Activated CD4-positive, alpha-beta T cell treated with anti-CD3 and anti-CD28 coated beads for 24 hours (primary cell): ENCODE measurements at places on chromosomes 7 and 10.

- DNase-seq: peak; percentile 64
Observed at GRCh38 chr7:149662591-149663095, 110.7 kb downstream of the ZNF467 start.

DNA sequence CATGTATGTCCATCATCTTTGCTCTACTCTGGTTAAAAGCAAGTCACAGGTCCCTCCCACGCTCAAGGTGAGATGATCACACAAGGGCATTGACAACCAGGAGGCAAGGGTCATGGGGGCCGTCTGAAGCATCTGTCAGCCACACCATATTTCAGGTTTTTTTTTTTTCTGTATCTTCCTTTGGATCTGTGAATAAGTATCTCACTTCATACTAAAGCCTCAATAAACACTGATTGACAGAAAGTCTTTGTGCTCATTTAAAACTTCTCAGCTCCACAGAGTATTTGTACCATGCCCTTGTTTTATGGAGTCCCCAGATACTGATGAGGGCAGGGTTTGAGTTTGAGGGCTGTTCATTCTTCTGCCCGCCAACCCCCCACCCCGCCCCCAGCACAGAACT, 45.0 kb downstream of the AUTS2 start:
- no peak for DNase-seq

- DNase-seq: no peak
Observed at GRCh38 chr10:52011118-52011517, 303.0 kb upstream of the DKK1 start.

DNA sequence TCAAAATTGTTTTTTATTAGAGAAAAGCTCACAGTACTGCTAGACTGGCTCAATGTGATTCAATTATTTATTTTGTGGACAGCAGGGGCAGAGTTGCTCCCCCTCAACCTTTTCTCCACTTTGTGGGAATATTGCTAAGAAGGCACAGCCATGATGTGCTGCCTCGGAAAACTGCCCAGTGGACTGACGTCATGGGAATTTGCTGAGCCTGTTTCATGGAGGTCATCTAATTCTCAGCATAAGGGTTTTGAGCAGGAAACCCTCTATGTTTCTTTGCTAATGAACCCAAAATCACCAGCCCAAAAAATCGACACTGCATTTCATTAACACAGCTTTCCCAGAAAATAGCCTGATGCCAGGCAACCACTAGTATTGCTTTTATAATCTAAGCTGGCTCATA, 228.8 kb upstream of the FAM3C start:
- no peak for DNase-seq

DNA sequence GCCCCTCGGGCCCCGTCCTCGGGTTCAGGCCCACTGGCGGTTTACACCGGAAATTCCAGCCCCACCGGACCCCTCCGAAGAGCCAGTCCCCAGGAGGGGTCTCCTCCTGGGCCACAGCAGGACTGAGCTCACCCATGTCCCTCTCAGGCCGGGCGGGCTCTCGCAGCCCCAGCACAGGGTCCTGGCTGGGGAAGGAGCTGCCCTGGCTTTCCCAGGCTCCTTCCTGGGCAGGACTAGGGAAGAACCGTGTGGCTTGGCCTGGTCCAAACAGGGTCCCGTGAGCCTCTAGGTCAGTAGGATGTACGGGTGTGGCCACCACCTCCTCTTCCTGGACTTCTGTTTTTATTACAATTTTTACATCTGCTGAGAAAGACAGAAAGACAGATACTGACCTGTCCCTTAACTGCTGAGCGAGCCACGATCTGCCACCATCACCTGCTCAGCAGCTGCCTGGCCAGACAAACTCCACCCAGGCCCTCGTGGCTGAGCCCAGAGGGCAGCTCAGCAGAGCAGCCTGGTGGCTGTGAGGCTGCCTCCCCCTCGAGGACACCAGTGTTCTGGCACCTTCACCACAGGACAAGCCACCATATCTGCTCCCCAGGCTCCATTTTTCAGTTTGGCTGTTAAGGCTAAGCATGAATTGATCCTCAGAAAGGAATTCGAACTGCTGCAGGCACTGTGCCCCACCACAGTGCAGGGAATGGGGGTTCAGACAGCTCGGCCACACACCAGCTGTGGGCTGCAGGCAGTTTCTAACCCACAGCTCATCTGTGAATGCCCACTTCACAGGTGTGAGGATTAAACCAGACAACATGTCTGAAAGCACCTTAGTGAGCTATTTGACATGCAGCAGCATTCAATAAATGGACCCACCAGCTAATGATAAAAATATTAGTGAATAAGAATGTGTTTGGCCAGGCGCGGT, 14.5 kb upstream of the ZNF777 start:
- DNase-seq: no peak

- DNase-seq: no peak
Observed at GRCh38 chr10:122282253-122282671, 11.2 kb downstream of the BTBD16 start.

DNA sequence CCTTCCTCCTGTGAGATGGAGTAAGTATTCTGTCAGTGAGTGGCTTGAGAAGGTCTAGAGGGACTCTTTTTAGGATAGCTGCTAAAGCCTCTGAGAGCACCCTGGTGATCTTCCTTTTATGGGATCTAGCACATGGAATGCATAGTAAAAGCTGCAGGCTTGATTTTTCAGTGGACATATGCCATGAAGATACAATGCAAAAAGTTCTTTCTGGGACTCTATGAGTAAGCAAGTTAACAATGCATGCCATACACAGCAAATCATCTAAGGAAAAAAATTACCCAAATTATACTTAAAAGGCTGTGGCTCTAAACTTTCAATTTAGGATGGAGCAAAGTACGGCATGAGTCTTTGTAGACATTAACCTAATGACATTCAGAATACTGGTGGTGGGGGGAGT, 154.5 kb downstream of the SGMS1 start:
- DNase-seq: no peak

DNA sequence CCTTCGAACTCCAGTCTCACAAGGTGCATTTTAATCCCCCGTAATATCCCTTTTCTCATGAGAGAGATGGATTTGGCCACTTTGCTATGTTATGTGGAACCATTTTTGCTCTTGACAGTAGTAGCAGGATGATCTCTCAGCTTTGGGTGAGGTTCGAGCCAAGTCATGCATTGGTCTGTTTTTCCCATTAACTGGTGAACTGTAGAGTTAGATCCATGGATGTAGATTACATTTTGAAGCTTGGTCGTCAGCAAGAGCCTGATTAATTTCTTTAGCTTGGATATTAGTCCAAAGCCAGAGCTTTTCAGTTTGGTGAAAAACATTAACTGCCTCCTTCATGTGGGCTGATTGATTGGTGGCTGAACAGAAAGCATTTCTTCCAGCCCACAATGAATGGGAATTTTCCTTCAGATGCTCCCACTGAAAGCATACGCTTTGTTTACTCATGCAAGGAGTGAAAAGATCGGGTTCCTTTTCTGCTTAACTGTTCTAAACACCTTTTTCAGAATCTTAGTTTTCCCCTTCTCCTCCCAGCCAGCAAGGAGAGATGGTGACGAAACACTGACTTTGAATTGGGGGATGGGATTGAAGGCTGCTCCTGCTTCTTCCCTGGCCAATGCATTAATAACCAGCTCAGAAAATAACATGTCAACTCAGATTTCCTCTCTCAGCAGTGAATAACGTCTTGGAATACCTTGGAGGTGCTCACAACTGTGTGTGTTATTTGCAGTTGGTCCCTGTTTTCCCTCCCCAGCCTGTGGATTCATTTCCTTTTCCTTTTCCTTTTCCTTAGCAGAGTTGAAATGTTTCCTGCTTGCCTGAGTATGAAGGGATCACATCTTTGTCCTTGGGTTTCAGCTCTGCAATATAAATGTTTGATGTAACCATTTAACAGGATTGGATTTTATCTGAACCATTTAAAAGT, 351.8 kb upstream of the FZD8 start:
- no peak for DNase-seq

DNA sequence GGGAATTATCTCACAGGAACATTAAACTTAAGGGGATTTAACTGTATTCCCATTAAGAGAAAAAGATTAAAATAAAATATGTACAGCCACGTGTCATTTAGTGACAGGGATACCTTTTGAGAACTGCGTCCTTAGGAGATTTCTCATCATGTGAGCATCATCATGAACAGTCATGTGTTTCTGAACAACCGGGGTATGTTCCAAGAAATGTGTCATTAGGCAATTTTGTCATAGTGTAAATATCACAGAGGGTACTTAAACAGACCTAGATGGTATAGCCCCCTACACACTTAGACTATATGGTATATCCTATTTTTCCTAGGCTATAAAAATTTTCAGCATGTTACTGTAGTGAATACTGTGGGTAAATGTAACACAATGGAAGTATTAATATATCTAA, 840.3 kb downstream of the CNTNAP2 start:
- no peak for DNase-seq

DNA sequence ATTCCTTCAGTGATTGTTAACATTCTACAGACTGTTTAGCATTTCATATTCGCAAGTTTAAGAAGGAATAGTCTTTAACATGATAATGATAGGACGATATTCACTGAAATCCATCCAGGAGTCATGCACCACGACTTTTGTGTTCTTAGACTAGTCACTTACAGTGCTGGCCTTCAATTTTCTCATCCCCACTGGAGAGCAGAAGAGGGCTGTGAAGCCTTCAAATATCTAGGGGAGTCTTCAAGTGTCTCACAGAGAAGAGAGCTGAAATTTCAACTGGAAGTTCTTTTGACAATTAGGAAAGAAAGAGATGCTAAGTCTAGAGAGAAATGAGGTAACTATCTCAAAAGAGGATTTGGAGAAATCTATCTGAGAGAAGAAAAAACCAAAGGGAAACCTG, 43.8 kb upstream of the TAS2R16 start:
- DNase-seq: no peak

GRCh38 chr10:74419958-74420375, 268.9 kb downstream of the ADK start:
- peak; percentile 21 for DNase-seq

GRCh38 chr7:92997152-92997551, 120.6 kb downstream of the SAMD9 start:
- no peak for DNase-seq
